ENCODE measurements at places on chromosomes 7 and 10.

GRCh38 chr7:101506531-101506930 is 122.6 kb downstream of the MYL10 start:
- no peak for DNase-seq

GRCh38 chr10:74150204-74150989 is at the start of gene AP3M1:
AP3M1 (minus strand) TSS chr10:74150828; CDS start chr10:74138379, 12,449 bp downstream.
- DNase-seq, result peak; percentile 80

- DNase-seq, result no peak
Observed at GRCh38 chr10:80468806-80469421, 14.8 kb downstream of the TSPAN14 start.

DNA sequence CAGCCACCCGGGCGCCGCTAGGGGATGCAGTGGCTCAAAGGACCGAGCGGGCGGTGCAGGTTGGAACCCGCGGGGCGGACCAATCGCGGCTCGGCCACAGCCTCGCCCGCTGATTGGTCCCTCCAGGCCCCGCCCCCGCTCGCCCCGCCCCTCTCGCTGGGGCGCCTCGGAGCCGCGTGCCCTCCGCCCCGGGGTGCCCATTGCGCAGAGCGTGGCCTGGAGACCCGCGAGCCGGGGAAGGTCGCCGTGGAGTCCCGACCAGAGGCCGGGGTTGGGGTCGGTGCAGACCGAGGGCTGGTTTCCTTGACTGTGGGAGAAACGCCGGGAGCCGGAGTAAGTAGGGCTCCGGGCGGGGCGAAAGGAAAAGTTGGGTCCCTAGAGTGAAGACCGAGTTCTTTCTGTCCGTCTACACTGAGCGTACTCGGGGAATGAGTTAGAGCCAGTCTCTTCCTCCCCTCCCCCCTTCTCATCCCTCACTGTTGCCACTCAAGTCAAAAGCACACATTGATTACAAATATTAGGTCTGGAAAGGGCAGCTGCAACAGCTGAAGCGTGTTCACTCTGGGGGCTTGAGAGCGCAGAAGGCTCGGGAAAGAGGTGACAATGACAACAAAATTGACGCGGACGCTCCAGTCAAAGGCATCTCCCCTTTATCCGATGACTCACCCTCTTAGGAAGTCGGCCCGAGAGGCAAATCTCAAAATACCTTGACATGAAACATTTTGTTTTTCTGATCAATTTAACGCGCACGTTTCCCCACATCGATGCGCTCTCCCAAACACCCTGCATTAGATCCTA is 843 bp upstream of the GATA3 start:
- peak; percentile 85 for DNase-seq

DNA sequence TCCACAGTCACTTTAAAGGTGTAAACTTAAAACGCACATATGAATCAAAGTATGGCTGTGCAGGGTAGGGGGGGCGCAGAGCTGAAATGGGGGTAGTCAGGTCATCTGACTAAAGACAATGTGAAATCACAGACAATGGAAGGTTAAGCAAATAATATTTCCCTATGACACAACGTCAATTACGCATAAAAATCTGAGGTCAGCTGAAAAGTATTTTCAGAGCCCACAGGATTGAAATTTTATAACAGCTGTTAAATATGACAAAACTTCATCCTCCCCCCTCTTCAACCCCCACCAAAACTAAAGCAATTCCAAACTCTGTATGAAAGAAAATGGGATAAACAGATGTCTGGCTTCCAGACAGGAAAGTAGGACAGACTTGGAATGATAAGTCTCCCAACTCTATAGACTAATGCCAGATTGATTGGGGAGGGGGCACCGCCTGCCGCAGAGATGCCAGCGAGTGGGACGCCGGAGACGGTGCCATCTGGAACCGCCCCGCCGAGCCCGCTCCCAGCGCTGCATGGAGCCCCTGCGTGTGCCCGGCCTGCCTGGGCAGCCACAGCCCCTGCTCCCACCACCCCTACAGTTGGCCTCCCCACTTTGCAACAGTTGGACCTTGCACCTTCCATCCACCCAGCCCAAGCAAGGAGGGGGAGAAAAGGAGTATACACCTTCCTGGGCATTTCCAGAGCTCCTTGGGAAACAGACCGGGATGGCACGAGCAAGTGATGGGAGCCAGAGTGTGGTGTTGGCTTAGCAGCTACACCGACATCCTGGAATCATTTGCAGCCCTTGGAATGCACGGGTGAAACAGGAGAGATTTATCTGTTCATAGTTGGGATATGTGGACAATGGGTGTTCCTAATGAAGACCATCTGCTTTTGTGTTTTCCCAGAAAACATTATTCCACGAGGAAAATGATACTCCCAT is 10.7 kb downstream of the EBF3 start:
- no peak for DNase-seq

DNA sequence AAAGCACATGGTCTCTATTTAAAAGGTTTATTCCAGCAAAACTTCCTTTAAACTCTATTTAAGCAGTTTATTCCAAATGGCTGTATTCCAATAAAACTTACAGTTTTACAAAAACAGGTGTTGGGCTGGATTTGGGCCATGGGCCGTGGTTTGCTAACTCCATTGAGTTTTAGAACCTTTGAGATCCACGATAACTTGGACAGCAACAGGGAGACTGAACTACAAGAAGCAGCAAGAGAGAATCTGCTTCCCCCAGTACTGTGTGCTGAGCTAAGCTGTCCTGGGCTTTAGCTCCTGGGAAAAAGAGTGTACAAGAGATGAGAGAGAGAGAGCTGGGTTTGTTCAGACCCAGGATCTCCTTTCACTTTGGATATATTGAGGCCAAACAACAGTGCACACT is 204.0 kb upstream of the CELF2 start:
- DNase-seq, result no peak

GRCh38 chr7:85290269-85290668 is 103.4 kb upstream of the SEMA3D start:
- DNase-seq, result no peak

GRCh38 chr7:120813546-120814252 is 44.2 kb downstream of the TSPAN12 start:
- no peak for DNase-seq

DNA sequence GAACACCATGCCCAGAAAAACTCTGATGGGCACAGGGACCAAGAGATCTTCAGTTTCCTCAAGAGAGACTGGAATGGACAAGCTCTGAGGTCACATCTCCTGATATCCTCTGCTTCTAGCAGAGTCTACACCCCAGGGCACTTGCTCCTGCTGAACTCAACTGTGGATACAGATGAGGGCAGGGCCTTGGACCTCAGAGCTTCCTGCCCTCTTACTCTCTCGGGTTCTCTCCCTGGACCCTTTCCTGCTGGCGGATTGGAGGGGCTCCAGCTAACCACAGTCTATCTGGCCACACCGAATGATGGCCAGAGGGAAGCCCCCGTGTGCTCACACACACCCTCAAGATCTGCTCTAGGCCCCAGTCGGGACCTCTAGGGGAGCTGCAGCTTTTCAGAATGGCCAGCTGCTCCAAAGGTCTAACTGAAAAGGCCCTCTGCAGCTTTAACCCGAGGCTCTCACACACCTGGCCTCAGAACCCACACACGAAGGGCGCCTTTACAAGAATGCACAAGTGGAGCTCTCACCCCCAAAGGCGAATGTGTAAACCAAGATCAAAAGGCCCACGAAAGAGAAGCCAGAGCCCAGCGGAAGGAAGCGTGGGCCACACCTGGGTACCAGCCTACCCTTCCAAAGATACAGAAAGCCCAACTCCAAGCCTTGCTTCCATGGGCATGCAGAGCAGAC is 65.5 kb downstream of the FAM53B start:
- peak; percentile 46 for DNase-seq

- no peak for DNase-seq
Observed at GRCh38 chr7:78427209-78427608, 628.6 kb downstream of the PHTF2 start.

DNA sequence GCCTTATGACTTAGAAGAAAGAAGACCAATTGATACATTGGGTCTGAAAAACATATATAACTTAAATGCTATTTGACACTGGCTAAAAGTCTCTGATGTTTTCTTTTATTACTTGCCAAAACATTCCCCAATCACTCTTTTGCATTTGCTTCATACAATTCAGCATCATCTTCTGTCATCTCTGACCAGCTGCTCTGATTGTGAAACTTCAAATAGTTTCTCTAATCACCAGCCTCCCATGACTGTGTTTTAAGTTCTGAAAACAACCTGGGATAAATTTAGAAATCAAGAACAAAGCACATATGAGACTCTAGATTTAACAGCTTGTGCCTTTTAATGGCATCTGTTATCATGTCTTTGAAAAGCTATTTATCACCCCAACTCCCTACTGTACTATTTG is 208.4 kb upstream of the KCND2 start:
- no peak for DNase-seq

DNA sequence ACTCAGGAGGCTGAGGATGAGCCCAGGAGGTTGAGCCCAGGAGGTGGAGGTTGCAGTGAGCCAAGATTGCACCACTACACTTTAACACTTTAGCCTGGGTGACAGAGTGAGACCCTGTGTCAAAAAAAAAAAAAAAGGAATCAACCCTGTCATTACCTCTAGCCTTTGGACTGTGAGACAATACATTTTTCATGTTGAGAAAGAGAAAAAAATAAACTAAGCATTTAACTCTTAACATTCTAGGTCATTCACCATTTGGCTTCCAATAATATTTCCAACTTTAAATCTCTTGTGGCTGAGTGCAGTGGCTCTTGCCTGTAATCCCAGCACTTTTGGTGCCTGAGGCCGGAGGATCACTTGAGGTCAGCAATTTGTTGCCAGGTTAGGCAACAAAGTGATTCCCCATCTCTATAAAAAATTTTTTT is 41.9 kb upstream of the TPST1 start:
- no peak for DNase-seq

GRCh38 chr7:83819911-83820310 is 171.0 kb upstream of the SEMA3E start:
- DNase-seq, result no peak

DNA sequence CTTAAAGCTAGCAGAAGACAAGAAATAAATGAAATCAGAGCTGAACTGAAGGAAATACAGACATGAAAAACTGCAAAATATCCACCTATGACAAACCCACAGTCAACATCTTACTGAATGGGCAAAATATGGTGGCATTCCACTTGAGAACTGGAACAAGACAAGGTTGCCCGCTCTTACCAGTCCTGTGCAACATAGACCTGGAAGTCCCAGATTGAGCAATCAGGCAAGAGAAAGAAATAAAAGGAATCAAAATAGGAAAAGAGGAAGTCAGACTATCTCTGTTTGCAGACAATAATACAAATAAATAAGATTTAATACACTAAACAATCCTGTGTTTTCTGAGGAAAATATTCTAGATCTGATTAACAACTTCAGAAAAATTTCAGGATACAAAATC is 570.5 kb upstream of the SEMA3D start:
- DNase-seq, result no peak

DNA sequence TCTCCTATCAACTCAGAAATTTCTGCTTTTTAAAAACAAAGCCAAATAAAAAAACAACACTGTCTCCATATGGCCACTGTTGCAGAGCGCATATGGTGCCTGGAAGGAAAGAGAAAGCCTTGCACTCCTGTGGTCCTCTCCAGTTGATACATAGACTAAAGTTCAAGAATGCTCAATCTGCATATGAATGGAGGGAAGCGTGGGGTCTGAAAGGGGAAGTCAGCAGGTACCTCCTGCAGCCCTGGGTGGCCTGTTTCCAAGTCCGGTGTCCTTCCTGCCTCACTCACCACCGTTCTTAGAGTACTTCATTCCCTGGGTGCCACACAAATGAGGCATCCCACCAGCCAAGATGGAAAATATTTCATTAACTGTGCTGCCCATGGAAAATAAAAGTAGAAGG is 138.3 kb upstream of the PALS2 start:
- no peak for DNase-seq

- no peak for DNase-seq
Observed at GRCh38 chr10:72001033-72001395, 36.8 kb downstream of the CHST3 start.

DNA sequence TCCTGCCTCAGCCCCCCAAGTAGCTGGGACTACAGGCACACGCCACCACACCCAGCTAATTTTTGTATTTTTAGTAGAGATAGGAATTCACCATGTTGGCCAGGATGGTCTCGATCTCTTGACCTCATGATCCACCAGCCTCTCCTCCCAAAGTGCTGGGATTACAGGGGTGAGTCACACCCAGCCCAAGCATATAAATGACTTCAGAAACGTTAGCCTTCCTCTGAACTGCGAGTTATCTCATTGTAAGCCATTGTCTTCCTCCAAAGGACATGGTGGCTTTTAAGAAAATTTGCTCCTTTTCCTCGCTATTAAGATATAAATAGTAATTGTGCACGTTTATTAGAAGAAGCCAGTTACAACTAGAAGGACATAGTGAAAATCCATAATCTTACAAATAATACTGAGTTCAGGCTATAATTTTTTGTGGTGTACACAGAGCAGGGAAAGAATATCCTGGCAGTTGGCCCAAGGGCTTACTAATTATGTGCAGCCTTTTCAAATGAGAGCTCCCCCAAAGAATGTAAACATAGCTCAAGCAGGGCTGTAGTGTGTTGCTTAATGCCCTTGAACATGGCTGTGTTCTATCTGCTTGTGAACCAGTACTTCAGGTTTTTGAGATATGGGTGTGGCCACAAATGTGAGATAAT is 495.8 kb downstream of the PARD3 start:
- DNase-seq, result no peak

- DNase-seq, result no peak
Observed at GRCh38 chr7:12756821-12757220, 69.4 kb downstream of the ARL4A start.

DNA sequence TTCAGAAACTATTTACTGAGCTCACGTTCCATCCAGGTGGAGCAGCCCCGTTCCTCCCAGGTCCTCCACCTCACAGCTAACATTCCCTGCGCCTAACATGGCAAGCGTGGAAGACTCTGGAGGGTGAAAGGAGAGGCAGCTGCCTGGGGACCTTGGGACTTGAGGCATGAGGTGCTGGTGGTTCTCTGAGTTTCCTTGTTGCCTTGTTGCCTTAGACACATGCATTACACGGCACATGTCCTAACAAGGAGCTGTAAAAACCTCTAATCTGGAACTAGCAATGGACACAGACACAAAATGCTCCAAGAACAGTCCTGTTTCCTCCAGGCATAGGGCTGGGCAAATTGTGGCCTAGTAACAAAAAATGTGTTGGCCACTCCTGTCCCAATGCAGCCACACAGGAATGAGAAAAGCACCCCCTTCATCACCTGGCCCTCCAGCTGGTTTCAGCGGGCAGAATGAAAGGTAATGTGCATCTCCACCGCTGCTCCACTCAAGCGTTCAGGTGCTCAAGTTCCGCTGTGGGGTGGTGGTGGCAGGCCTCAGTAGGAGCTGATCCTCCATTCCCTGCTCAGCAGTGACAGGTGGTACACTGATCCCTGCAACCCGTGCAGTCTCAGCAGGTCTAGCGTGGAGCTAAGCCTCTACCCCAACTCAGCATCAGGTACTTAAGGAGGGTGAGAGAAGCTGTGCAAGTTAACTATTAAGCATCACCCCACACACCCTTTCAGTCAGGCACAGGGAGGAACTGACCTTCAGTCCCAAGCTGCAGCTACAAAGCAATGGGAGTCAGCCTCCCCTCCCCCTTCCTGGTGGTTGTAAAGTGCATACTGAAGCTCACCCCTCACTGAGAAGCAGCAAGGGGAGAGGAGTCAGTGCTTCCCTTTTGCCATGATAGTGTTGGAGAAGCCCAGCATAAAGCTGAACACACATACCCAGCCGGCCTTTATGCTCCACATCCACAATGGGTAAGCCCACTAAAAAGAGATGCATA is 382.8 kb downstream of the SDK1 start:
- DNase-seq, result no peak
